G401 (cell line): ENCODE measurements at places on chromosomes 1 and 21.

- DNase-seq, result no peak
Observed at GRCh38 chr1:199123615-199124014, 484.8 kb downstream of the PTPRC start.

DNA sequence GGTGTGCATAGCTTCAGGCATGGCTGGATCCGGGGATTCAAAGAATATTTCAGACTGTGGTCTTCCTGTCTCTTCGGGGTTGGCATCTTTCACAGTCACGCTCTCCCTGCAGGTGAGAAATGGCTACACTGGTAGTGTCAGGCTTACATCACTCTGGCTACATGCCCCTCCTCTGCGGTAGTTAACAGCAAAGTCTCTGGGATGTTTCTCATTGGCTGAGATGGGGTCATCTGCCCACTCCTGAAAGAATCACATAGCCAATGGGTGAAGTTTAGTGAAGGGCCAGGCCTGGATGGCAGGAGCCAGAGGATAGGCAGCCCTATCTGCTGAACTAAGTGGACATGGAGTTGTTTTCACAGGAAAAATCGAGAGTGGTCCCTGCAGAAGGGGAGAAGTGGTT is 356.5 kb downstream of the MATN1 start:
- no peak for DNase-seq

- no peak for DNase-seq
Observed at GRCh38 chr1:202254454-202255252, 61.1 kb downstream of the LGR6 start.

DNA sequence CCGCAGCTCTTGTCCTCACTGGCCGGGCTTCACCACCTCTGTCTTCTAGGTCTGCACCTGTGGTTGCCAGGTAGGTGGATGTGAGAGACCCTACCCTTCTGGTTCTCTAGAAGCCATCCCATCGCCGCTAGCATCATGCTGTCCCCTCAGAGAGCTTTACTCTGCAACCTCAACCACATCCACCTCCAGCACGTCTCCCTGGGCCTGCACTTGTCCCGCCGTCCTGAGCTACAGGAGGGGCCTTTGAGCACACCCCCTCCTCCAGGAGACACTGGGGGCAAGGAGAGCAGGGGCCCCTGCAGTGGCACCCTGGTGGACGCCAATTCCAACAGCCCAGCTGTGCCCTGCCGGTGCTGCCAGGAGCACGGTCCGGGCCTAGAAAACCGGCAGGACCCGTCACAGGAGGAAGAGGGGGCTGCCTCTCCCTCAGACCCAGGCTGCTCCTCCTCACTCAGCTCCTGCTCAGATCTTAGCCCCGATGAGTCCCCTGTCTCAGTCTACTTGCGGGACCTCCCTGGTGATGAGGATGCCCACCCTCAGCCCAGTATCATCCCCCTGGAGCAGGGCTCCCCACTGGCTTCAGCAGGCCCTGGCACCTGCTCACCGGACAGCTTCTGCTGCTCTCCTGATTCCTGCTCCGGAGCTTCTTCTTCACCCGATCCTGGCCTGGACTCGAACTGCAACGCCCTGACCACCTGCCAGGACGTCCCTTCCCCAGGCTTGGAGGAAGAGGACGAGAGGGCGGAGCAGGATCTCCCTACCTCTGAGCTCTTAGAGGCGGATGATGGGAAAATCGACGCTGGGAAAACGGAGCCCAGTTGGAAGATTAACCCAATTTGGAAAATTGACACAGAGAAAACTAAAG is 1.2 kb downstream of the RUSC1 start:
- peak; percentile 67 for DNase-seq

DNA sequence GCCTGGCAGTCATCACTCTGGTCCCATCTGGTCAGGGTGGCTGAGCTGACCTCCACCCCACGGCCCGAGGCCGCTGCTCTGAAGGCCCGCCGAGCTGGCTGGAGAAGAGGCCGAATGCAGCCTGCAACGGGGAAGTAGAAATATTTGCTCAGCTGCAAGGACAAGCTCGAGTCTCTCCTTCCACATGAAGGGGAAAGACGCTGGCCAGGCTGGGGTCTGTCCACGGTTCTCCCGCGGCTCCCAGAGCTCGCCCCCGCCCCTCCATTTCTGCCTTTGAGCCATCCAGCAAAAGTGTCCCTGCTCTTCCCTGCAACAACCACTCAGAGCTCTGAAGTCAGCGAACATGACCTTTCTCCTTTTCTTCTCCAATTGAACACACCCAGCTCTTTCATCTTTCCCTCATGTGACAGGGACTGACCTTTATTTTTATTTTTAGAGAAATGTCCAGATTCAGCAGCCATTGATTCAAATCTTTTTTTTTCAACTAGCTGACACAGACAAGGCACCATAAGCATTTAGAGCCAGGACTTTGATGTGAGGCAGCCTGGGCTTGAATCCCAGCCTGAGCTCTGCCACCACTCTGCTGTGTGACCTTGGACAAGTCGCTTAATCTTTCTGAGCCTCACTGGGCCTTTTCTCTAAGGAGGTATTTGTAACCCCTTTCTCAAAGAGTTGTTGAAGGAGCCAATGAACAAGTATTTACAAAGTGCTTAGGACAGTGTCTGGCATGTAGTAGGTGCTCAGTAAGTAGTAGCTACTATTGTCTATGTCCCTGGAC is 149.3 kb upstream of the WNT4 start:
- DNase-seq, result no peak

GRCh38 chr1:228242409-228242808 is 34.6 kb downstream of the OBSCN start:
- DNase-seq, result no peak

GRCh38 chr1:162703708-162704107 is 71.4 kb downstream of the DDR2 start:
- no peak for DNase-seq

DNA sequence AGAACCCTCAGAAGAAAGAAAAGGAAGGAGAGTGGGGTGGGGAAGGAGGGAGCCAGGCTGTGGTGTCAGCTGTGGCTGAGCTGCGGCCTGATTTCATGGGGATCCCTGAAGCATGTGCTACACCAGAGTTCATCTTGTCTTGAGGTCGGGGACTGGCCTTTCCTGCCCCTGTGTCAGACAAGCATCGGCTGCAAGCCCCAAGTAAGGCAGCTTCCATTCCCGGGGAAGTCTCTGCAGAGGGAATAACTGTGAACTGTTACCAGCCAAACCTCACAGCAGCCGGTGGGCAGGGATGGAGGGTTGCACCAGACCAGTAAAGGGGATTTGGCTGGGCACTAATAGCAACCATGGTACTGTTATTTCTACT is 35.7 kb upstream of the BTG2 start:
- no peak for DNase-seq

GRCh38 chr1:185907246-185907645 is 173.1 kb downstream of the HMCN1 start:
- no peak for DNase-seq

DNA sequence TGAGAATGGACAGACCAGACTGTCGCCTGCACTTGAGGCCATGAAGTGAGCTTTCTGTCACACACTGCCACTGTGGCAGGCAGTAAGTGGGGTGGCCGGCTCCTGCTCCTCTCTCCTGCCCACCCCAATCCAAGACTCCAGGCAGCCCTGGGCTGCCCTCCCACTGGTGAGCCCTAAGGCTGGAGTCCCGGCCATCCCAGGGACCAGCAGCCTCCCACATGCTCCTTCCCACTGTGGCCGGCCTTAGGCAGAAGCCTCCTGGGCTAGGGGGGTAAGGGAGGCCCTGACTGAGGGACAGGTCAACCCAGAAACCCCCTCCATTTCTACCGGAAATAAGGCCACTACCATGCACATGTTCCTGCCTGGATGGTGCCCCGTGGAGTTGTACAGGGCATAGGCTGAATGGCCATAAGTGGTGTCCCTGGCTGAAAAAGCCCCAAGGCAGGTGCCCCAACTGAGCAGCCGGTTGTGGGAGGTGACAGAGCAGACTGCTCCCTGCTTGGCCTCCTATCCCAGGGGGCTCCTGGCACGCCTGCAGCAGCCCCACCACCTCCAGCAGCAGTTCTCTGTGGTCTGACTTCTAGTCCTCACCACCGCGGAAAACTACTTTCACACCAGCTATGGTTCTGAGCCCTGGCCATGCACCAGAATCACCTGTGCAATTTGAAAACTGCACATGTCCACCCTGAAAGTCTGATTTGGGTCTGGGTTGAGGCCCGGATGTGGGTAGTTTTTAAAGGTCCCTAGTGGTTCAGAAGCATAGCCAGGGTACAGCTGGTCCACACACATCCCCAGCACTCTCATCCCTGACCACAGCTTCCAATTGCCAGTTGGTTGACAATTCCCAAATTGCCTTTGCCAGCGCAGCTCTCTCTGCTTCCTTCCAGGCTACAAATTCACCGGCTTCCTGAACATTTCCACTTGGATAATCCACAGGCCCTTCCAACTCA is 1.6 kb upstream of the ARTN start:
- DNase-seq, result no peak

GRCh38 chr1:167880580-167881021 is 33.3 kb downstream of the ADCY10 start:
- DNase-seq, result no peak

DNA sequence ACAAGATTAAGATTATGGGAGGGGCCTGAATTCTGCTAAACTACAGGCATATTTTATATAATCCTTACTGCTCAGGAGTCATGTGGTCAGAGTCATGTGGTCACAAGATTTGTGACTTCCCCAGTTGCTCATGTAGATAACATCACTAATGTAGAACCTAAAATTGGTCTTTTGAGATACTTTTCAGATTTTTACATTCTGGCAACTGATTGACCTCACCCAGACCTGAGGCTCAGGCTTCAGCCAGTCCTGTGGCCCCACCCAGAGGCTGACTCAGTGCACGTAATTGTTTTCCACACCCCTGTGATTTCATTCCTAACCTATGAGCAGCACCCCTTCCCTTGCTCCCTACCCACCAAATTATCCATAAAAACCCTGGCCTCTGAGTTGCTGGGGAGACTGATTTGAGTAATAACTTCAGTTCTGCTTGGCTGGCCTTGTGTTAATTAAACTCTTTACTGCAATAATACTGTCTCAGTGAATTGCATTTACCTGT is 41.7 kb upstream of the ZNF326 start:
- peak; percentile 36 for DNase-seq

- DNase-seq, result no peak
Observed at GRCh38 chr1:119285482-119285881, 83.1 kb upstream of the HAO2 start.

DNA sequence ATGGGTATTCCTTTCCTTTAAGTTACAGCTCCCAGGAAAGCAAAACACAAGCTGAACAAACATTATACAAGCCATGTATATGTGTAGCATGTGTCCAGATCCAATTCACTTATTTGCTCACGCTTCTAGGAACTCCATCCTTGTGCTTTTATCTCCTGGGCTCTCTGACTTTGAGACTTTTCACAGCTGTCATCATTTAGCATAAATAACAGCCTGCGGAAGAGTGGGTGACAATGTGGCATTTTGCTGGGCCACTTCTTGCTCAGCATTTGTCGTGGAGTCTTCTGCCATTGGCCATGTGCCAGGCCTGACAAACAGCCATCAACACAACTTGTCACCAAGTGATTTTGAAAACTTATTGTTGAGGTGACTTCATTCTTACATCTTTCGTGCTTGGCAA is 164.3 kb downstream of the KIF26B start:
- no peak for DNase-seq

- no peak for DNase-seq
Observed at GRCh38 chr1:185448591-185449186, 131.6 kb upstream of the IVNS1ABP start.

DNA sequence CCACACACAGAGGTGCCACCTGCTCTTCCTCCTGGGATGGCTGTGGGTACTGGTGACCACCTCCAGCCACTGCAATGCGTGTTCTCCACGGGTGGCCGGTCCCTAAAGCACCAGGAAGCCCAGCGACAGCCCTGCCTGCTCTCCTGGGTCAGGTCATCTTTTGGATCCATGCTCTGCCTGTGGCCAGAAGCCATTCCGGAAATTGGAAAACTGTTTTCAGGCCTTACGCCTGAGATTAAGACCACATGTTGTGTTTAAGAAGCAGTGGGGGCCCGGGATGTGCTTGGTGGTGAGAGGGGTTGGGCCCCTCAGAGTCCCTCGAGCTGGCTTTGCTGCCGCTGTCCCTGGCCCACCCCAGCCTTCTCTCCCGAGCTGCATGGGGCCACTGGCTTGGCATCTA is 150.8 kb downstream of the PEX14 start:
- DNase-seq, result no peak

GRCh38 chr1:2128189-2128901 is 66.2 kb downstream of the FAAP20 start:
- DNase-seq, result no peak

DNA sequence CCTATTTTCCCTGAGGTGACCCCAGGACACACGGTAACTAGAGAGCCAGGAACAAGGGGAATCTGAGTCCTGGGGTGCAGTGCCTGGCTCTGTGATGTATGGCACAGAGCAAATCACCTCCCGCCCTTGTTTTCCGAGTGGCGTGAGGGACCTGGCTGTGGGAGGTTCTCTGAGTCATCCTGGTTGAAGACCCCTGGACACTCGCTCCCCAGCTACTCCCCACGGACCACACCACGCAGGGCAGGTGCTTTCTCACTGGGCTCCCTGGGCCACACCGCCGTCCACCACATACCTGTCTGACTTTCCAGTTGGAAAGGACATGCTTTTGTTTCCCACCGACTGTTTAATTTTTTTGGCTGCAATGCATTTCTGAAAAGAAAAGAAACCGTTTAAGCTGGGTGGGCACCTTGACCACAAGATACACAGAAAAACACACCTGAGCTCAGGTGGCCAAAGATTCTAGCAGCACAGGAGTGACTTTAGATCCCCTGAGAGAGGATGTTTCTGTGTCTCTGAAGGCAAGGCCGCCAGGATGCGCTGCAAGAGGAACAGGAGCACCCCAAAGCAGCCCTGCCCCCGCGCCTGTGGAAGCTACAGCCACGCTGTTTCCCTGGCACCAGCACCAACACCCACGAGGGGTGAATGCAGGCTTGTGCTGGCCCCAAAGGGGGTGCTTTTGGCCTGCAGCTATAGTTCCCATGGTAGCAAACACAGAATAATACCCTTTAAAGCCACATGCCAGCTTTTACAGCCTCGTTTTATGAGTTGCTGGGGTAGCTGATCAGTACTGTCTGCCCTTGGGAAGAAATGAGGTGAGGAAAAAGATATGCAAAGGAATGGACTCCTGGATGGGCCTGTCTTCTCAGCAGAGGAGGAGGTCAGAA is 8.1 kb upstream of the SRM start:
- DNase-seq, result no peak

DNA sequence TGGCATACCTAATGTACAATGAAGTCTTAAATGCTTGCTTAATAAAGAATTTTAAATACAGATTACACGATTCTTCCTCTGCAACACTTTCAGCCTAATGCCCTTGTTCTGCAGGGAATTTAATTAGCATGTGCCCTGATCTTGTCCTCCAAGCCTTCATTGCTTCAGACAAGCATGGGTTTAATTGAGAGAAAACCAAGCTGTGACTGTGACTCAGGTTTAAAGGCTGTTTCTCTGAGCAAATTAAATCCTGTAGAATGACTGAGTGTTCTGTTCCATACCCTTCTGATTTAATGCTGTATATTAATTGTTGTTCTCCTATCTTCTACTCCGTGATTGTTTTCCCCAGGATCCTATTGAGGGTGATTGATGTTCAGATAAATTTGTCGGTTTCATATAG is 269.0 kb upstream of the PRMT6 start:
- DNase-seq, result peak; percentile 62

DNA sequence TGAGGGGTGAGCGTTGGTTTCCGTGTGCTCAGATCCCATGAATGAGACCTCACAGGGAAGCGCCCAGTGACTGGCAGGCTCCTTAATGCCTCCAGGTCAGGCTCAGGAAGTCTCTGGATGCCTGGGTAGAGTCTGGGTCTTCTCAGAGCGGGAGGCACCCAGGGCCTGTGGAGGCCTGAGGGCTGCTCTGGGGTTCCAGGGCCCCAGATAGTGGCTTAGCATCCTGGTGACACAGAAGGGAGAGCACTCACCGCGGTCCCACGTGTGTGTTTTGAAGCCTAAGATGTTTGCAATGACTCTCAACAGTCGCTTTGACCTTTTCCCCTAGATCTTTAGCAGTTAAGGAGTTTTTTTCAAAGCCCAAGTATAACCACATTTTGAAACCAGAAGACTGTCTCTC is 25.0 kb downstream of the PRMT2 start:
- no peak for DNase-seq
